ENCODE measurements at places on chromosomes 16 and 17.

GRCh38 chr17:62627904-62628633, 599 bp downstream of the MRC2 start:
- peak; percentile 27 for DNase-seq

DNA sequence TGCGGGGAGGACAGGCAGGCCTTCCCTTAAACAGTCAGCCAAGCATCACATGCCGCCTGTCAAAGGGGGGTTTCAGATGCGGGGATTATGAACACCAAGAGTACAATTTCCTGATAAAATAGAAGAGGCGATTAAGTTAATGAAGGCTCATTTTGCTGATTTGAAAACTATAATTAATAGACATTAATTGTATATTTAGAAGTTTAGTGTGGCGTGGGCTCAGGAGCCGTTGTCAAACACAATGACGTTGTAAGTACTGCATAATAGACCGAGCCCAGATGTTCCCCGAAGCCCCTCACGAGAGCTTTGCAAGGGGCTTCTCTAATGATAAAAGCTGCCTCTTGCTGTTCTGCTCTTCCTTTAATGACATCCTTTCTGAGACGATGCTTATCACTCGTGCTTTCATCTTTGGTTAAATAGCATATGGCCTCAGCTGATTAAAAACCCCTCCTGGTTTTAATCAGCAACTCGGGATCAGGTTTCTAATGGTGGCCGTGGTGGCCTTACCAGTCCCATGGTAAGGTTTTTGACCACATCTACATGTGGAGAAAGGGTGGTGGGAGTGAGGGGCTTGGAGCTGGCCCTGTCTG, 28.2 kb downstream of the SNX20 start:
- no peak for DNase-seq

GRCh38 chr17:64491034-64491860, 5.6 kb downstream of the POLG2 start:
- DNase-seq = no peak

GRCh38 chr17:28018439-28019070, 23.9 kb upstream of the NLK start:
- peak; percentile 38 for DNase-seq

- no peak for DNase-seq
These were observed 5.3 kb upstream of the CRK start for GRCh38 chr17:1461198-1461944.

DNA sequence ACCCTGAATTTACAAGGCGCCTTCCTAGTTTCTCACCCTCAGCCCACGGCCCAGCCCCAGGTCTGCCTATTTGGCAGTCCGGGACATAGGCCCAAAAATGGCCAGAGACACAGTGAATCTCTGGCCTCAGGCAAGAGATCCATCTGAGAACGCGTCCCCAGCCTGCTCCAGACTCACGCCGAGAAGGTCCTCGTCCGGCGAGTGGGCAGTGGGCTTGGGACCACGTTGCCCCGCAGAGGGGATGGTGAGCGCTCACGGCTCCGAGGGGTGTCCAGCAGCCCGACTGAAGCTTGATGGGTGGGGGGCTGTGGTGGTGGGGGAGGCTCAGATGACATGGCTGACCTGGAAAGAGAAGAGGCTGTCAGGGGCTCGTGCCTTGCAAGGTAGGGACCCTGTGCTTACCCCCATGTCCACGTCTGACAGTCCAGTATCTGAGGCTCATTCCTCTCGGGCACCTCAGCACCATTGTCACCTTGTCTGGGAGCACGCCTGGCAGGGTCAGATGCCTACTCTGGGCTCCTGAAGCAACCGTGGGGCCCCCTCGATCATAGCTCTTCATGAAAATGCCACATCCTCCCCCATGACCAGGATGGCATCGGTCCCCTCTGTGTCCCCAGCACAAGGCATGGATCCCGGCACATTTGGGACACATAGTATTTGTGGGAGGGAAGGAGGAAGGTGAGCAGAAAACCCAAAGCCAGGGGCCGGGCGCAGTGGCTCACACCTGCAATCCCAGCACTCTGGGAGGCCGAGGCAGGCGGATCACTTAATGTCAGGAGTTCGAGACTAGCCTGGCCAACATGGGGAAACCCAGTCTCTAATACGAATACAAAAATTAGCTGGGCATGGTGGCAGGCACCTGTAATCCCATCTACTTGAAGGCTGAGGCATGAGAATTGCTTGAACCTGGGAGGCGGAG, 9.6 kb downstream of the CARHSP1 start:
- no peak for DNase-seq

DNA sequence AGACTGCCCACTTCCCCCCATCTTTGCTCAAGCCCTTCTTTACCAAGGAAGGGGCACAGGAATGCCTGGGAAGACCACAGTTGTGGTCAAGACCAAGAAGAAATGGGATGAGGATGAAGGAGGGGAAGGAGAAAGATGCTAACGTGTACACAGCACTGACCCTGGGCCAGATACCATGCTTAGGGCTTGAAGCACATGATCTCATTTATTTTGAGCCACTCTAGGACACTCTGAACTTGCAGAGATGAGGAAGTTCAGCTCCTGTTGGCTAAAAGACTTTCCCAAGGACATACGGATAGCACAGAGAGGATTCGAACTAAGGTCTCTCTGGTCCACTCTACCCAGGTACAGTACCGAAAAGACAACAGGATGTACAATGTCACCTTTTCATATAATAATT, 42.6 kb downstream of the PIK3R5 start:
- no peak for DNase-seq

- no peak for DNase-seq
These were observed 633 bp upstream of the NOL3 start for GRCh38 chr16:67169642-67170167.

DNA sequence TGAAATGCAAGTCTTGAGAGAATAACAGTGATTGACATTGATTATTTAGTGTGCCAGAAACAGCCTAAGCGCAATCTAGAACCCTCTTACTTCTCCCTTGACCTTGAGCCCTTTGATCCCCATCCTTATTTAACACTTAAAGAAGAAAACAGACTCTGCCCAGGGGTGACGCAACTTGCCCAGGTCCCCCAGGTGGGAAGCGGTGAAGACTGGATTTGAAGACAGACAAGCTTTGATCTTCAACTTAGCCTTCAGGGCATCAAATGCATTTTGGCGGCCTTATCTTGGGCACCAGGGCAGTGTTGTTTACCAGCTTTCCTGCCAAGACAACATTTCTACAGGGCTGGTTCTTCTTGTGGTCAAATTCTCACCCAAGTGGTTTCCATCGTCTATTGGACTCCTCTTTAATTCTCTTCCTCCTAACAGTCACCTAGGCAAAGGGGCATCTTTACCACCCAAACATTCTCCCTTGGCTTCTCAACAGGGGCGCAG, 8.9 kb upstream of the CIITA start:
- no peak for DNase-seq

DNA sequence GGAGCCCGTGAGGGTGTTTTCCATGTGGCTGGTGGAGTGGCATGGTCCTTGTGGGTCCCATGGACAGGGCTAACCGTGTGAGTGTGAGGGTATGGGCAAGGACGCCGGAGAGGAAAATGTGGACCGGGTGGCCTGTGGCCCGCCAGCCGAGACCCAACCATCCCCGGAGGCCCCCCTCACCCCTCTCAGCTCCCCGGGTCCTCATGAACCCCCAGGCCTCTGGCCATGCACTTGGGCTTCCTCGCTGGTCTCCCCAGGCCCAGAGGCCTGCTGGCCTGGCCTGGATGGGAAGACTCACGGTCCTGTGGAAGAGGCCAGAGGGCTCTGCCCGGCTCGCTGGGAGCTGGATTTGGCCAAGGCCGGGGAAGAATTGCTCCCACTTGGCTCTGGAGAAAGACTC, 13.1 kb downstream of the RAP1GAP2 start:
- DNase-seq = no peak

DNA sequence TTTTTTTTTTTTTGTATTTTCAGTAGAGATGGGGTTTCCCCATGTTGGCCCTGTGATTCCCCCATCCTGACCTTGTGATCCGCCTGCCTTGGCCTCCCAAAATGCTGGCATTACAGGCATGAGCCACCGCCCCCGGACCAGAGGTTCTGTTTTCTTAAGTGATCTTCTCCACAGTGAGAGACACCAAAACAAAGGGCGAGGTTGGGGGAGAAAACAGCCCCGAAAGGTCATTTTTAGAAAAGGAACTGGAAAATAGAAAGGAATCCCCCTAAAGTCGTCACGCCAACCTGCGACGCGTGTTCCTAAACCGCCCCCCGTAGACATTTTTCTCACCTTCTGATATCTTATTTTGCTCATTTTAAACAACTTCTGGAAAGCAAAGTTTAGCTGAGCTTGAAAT, 6.1 kb upstream of the AXIN2 start:
- DNase-seq = no peak

DNA sequence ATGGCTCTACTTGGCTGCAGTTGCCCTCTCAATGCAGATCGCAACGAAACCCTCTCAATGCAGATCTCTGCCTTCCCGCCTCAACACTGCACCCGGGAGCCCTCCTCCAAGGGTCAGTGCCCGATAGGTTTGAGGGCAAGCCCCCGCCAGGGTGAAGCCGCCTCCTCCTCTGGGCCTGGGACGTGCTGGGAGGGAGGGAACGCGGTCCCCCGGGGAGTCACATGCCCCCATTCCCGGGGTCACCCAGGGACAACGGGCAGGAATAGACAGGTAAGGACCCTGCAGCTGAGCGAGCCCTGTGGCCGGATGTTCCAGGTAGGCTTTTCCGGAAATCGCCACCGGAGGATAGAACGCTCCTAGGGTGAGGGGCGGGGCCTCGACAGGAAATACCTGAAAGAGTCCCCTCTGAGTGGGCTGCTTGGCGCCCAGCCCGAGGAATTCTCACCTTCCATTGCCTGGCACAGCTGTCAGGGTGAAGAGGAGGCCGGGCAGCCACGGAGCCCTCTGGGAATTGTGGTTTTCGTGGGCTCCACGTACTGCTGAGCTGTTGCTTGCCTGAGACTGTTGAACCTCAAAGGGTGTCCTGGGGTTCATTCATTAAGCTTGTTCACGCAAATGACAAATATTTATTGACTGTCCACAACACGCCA, 12.8 kb downstream of the ZNF174 start:
- no peak for DNase-seq

GRCh38 chr16:87583453-87584131, 18.7 kb upstream of the JPH3 start:
- no peak for DNase-seq

DNA sequence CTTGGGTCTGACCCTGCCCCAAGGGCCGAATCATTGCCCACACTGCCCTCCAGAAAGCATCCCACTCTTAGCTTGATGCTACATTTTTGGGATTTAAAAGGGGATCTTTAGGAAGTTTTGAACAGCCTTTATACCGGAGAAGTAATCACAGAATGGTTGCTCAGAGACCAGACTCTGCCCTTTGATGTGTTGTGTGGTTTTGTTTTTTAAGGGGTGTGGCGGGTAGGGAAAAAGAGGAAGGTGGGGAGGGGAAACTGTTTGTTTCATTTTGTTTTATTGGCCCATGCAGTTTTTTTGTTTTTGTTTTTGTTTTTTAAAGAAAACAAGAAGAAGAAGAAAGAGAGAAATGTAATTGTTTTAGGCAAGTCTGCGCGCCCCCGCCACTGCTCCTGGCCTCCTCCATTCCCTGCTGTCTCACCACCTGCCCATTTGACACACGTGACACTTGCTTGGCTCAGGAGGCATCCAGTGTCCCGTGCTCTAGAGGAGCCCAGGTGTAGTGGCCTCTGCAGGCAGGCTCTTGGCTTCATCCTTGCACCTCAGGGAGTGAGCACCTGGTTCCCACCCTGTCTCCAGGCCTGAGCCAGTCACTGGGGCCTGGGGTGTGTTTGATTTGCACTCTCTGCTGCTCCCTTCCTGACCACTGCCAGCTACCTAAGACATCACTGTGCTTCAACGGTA, 35.7 kb downstream of the GNAO1 start:
- DNase-seq = no peak

- DNase-seq = no peak
These were observed 112.8 kb downstream of the ZNF423 start for GRCh38 chr16:49743203-49743464.

DNA sequence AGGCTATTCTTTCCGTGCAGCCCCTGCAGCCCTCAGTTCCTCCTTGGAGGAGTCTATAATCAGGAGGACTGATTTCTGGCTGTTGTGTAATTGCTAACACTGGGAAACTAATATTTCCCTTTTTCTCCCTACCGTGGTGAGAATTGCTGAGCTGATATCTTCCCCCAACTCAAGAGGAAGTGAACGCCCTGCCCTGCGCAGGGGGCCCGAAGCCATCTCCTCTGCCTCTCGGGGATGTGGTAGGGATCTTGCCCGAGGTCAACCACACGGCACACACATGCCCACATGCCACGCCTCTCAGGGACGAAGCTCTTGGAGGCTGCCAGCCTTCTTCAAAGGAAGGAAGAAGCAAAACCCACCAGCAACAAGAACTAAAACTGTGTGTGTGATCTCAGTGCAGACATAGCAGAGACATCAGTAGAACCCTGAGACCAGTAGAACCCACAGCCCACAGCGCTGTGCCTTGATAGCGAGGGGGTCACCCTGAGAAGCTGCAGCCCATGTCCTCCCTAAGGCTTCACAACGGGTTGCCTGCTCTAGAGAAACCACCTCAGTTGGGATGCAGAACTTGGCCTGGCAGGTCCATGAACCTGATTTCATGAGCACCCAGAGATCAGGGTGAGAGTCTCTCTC, 8.9 kb upstream of the ULK2 start:
- DNase-seq = no peak

- peak; percentile 93 for DNase-seq
These were observed 160.1 kb upstream of the IRX3 start for GRCh38 chr16:54446639-54447038.

DNA sequence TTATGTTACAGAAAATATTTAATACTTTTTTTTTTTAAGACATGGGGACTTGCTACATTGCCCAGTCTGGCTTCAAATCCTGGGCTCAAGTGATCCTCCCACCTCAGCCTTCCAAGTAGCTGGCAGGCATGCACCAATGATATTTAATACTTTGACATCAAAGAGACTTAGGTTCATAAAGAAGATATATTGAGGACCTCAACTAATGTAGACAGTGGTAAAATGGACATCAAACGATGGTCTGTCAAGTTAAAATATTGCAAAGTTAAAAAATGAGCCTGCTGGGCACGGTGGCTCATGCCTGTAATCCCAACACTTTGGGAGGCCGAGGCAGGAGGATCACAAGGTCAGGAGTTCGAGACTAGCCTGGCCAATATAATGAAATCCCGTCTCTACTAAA, 8.7 kb downstream of the TEFM start:
- DNase-seq = no peak

GRCh38 chr16:84180519-84181140, 6.2 kb downstream of the TAF1C start:
- DNase-seq = no peak

DNA sequence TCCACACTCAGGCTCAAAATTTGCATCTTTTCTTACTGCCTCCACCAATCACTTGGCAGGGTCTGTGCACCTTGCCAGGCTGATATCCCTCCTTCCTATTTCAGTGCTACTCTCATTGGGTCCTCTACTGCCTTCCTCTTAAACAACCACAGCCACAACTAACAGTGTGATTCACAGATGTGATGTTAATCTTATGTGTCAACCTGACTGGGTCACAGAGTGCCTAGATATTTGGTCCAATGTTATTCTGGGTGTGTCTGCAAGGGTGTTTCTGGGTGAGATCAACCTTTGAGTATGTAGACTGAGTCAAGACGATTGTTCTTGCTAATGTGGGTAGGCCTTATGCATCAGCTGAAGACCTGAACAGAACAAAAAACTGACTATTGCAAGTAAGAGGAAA, 51.3 kb upstream of the IRX6 start:
- DNase-seq = no peak
